Aorta (tissue), 5 donors: ENCODE measurements at places on chromosomes 3 and 15. TPM values are rescaled to one million over a fixed set of nuclear protein-coding genes. Genes with fewer than 3 reads are reported as not detected.

DNA sequence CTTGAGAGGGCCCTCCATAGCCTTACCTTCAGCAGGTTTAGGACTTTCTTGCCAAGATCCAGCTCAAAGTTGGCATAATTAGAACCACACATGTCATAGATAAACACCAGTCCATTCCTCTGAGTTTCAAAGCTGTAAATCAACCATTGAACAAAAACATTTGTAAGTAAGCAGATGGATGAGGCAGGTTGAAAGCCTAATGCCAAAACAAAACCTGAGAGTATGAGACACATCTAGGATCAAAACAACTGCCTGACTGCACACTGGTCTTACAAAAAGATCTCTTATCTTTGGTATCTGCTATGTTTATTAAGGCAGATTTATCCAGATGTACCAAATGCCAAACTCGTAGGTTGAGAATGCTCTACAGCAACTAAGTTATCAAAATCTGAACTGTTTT is 61.9 kb downstream of the PTPN9 start:
- no peaks in the 10 kb centered on the region for H3K36me3 ChIP-seq
- no peaks in the 10 kb centered on the region for H3K27me3 ChIP-seq
- DNase-seq, result no peak
- no peak overlapping the region for H3K27ac ChIP-seq
- H3K4me1 ChIP-seq, result no peaks in the 10 kb centered on the region

DNA sequence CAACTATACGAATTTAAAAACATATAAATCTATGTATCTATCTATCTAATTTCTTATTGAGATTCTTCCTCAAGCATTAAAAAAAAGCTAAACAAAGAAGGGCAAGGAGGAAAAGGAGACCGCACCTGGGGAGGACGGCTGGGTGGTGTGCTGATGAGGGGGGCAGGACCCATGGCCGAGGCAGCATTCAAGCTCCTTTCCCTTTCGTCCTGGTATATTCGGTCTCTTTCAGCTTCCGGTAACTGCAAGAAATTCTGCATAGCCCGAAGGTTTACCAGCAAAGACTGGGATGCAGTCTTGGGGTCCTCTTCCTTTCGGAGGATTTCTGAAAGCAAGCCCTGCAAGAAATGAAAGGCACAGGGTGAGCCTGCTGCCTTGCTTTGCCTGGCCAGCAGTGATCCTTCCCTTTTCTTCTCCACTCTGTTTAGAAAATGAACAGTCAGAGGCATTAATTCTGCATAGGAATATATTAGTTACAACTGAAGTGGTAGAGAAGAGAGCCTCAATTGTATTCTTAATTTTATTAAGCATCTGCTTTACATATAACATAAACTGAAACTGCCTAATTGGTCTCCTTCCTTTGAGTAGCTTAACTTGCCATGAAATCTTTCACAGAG is 38.8 kb downstream of the SATB1 start:
- DNase-seq, result no peak
- no peaks in the 10 kb centered on the region for H3K27me3 ChIP-seq
- no peak overlapping the region for H3K27ac ChIP-seq
- H3K4me1 ChIP-seq, result no peaks in the 10 kb centered on the region

- H3K4me1 ChIP-seq, result peaks cover 5% of the 10 kb centered on the region
- DNase-seq, result no peak
- no peak overlapping the region for H3K27ac ChIP-seq
- H3K27me3 ChIP-seq, result no peaks in the 10 kb centered on the region
- H3K4me3 ChIP-seq, result no peak overlapping the region
These were observed 27.8 kb downstream of the COL8A1 start for GRCh38 chr3:99666201-99666600.

NOX5 gene
- 0.18 TPM for total RNA-seq

ACY1 gene
- total RNA-seq, result 16.5 TPM

LARP6 gene
- total RNA-seq, result 42.2 TPM

KNL1 gene
- 0.42 TPM for total RNA-seq

NCEH1 gene
- total RNA-seq, result 10.2 TPM

VEPH1 gene
- not detected for total RNA-seq
